Omental fat pad (tissue), 4 donors: ENCODE measurements at places on chromosomes 5 and 9. TPM values are rescaled to one million over a fixed set of nuclear protein-coding genes. Genes with fewer than 3 reads are reported as not detected.
A peak's percentile ranks its signal among the peaks of the same experiment; 100 is the strongest.

GRCh38 chr9:76561900-76562299 is 102.9 kb downstream of the GCNT1 start:
- DNase-seq: no peak

DNA sequence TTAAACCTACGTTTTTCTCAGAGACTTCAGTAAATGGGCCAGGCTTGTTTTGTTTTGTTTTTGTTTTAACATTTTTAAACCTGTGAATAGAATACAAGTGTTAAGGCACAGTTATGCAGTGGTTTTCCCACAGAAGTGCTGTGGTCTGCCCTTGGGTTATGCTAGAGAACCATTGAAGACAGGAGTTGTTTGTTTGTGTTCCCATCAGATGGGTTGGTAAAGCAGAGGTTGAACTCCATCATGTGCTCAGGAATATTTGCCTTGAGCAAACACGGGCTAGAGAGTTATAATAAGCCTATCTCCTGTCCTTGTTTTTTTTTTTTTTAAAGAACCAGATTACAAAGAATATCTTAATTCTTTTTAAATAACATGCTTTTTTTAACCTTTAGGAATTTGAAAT is 28.5 kb downstream of the RHOBTB3 start:
- DNase-seq: no peak

- no peak for DNase-seq
Measured at GRCh38 chr5:169431386-169431785, 130.4 kb upstream of the SLIT3 start.

- DNase-seq: no peak
Measured at GRCh38 chr9:444528-444927, 229.9 kb downstream of the DOCK8 start.

DNA sequence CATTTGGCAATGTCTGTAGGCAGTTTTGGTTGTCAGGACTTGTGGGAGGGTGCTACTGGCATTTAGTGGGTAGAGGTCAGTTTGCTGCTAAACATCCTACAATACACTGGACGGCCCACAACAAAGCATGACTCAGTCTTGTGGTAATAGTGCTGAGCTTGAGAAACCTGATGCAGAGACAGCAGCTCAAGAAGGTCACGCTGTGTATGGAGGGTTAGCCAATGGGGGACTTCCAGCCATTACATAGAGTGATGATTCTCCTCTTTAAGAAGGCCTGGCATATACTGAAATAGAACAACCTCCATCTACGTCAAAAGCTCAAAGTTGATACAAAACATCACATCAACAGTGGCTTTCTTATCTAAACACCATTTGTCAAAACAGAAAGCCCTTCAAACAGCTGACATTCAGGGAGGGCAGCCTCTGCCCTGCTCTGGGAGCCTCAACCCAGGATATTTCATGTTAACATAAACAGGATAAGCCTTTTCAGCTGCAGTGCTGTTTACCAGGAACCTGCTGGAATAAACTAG is 143.0 kb downstream of the GPBP1 start:
- peak; percentile 27 for DNase-seq

DNA sequence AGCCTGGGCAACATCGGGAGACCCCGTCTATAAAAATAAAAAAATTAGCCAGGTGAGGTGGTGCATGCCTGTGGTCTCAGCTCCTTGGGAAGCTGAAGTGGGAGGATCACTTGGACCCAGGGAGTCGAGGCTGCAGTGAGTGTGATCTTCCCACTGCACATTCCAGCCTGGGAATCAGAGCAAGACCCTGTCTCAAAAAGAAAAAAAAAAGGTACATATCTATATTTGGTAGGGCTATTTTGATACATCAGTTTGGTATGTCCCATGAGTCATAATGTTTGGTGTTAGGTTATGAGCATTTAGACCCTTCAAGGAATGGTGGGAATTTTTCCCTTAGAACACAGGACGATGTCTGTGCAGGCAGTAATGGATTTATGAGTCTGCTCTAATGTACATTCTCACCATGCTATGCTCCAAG is 55.3 kb upstream of the POU4F3 start:
- no peak for DNase-seq

The PPP3R2 gene
- not detected for total RNA-seq

The MCTP1 gene
- total RNA-seq: 238 TPM
